Naive thymus-derived CD8-positive, alpha-beta T cell (primary cell): ENCODE measurements at places on chromosomes 4 and X. TPM values are rescaled to one million over a fixed set of nuclear protein-coding genes. Genes with fewer than 3 reads are reported as not detected.

Gene BMPR1B
- total RNA-seq = not detected

DNA sequence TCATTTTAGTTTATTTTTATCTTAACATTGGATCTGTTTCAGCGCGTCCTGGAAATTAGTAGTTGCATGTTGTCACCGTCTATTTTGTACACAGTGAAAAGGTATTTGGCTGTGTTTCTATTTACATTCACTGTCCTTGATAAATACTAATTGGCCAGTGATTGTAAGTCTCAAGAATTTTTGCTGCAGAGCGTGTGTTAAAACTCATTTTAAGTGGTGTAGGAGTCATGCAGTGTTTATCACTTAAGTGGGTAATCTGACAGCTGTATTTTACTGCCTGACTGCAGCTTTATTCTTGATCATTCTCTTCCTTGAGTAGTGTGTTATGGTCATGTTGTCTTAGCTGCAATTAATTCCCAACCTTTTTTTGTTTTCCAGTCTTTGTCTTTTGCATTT lies 9.8 kb downstream of the GUCY1A1 start:
- no peak for DNase-seq
- no peaks in the 10 kb centered on the region for H3K36me3 ChIP-seq
- no peak overlapping the region for H3K4me3 ChIP-seq
- H3K27me3 ChIP-seq = peaks cover 40% of the 10 kb centered on the region
- H3K4me1 ChIP-seq = no peaks in the 10 kb centered on the region

DNA sequence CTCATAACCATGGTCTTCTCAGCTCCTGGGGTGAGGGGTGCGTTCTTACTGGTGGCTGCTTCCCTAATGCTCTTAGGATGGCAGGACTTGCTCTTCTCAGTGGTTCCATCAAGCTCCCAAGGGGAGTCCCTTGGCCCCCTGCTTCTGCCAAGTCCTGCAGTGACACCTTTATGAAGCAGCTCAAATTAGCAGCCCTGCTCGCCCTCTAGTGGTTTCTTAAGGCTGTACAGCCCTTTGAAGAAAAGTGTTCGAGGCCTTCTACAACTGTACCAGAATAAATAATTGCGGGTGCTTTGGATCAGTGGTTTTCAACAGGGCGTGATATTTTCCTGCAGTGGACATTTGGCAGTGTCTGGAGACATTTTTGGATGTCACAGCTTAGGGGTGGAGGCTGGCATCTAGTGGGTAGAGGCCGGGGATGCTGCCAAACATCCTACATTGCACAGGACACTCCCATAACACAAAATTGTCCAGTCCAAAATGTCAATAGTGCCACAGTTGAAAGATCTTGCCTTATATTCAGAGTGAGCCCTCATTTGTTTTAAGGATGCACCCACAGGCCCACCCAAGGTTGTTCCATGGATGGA lies 204.7 kb upstream of the S100G start:
- H3K27me3 ChIP-seq = no peaks in the 10 kb centered on the region
- DNase-seq = peak; percentile 46
- peaks cover 16% of the 10 kb centered on the region for H3K4me1 ChIP-seq
- no peak overlapping the region for H3K27ac ChIP-seq
- no peaks in the 10 kb centered on the region for H3K36me3 ChIP-seq

DNA sequence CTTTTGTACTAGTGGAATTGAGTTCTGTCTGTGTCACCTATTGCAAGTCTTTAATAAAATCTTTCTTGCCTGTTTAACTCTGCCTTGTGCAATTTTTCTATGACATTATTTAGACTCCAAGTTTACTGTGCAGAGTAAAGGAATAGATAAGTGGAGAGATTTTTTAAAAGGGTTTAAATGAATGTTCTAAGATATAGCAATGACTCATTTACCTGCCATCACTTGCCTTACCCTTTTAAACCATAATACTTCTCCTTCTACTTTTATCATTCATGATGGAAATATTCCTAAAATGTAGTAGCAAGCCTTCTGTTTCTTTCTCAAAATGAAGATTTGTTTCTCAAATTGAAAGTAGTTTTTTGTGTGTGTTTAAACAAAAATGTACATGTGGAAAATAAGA lies 782.8 kb upstream of the MAGEB2 start:
- H3K36me3 ChIP-seq = no peaks in the 10 kb centered on the region
- no peak for DNase-seq
- no peak overlapping the region for H3K4me3 ChIP-seq
- H3K4me1 ChIP-seq = no peaks in the 10 kb centered on the region
- no peak overlapping the region for H3K27ac ChIP-seq

GRCh38 chr4:2868877-2869487 lies 25.3 kb downstream of the ADD1 start:
- H3K27ac ChIP-seq = peak overlapping the region; percentile 47
- peaks cover 88% of the 10 kb centered on the region for H3K4me1 ChIP-seq
- H3K27me3 ChIP-seq = no peaks in the 10 kb centered on the region
- peaks cover 21% of the 10 kb centered on the region for H3K36me3 ChIP-seq
- DNase-seq = no peak
- H3K4me3 ChIP-seq = no peak overlapping the region
